ENCODE measurements at places on chromosomes 3 and 15.

GRCh38 chr3:15576475-15576874 lies 24.9 kb downstream of the HACL1 start:
- no peak for DNase-seq

DNA sequence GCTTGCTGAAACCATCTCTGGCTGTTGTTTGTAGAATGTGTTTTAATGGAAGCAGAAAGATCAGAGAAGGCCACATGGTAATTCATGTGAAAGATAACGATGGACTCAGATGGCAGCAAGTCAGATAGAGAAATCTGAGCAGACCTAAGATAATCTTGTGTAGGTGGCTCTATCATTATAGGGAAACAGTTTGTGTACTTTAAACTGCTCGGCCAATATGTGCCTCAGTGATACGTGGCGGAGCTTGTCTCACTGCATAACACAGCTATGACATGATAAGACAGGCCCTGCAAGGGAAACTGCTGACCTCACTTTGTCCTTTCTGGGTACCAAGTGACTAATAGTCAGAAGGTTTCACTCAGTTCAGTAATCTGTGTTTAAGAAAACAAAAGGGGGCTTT lies 51.0 kb downstream of the MME start:
- DNase-seq: no peak

DNA sequence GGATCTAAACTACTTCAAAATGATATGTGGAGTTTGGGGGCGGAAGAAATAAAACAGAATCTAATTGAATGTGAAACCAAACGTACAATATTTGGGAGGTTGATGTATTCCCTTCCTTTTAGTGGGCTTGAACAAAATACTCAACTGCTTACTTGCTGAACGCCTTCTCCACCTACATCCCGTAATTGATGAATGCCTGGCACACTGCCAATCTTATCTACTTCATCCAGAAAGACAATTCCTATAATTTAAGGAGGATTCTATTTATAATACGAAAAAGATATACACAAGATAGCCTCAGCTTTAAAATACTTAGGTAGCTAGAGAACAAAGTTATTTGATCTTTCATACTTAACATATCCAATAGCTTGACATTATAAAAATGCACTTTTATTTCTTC lies 23.1 kb upstream of the PDCD7 start:
- no peak for DNase-seq

DNA sequence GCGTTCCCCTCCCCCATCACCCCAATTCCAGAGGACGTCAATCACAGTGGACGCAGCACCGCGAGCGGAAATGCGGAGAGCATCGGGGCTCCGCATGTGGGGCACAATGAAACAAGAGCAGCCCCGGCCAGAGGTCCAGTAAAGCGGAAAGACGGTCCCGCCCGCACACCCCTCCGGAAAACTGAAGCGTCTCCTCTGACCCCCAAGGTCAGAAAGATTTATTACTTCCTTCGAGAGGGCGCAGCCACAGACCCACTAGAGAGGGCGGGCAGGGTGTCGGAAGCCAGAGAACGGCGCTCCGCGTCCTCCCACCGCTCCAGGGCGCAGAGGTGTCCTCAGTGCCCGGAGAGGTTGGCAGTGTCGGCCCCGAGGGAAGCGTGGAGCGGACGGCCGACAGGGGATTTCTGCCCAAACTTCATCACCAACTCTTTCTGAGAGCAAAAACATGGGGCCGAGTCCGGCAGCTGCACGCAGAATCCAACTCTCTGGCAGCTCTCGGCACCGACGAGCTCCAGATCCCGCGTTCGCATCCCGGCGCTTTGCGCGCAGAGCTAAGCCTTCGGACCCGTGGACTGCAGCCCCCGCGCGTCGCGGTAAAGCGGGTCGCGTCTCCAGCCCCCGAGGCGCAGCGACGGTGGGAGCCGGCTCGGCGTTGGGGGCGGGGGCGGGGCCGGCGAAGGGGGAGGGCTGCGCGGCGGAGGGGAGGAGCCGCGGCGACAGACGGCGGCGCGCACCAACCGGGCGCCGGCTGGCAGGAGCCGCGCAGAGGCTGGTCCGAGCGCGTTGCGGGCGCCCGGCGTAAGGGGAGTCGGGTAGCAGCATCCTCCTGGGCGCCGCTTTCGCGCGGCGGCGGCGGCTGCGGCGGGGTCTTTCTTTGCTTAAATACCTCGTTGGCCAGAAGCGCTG lies at the start of gene CHST2:
Gene CHST2, plus strand, starts transcription at position 763 of the 906 bp plus-strand sequence. CDS start 1,046 bp downstream, outside the sequence.
- DNase-seq: no peak

GRCh38 chr3:184378651-184379357 lies 797 bp upstream of the THPO start:
- no peak for DNase-seq

DNA sequence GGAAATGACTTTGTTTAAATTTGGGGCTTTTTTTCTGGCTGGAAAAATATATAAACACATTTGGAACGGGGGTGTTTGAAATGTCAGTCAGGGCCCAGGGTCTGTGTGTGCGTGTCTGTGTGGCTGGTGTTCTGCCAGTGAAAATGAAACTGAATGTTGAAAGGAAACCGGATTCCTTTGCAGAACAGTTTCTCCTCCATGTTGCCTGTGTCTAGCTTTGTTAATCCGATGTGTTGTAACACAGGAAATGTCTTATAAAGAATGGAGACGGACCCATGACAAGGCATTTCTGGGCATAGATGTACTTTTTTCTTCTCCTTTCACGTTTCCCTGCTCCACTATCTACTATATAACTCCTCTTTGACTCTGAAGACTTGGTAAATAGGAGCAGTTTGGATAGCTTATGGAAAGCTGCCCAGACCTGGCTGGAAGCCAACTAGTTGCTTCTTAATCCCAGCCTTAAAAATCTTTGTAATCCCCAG lies 2.8 kb downstream of the SQOR start:
- peak; percentile 82 for DNase-seq

DNA sequence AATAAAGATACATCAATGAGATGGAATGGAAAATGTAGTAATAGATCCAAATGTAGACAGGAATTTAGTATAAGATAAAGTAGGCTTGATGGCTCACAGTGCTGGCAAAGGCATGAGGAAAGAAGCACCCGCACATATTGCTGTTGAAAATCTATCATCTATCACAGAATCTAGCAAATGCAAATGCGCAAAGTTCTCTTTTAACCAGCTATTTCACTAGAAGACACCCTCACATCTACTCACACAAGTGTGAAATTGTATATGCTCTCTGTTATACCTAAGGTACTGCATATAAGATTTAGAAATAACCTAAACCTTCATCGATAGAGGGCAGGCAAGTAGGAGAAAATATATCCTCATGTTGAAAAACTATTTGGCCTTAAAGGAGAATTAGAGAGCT lies 756.7 kb upstream of the SEMA6D start:
- DNase-seq: no peak

DNA sequence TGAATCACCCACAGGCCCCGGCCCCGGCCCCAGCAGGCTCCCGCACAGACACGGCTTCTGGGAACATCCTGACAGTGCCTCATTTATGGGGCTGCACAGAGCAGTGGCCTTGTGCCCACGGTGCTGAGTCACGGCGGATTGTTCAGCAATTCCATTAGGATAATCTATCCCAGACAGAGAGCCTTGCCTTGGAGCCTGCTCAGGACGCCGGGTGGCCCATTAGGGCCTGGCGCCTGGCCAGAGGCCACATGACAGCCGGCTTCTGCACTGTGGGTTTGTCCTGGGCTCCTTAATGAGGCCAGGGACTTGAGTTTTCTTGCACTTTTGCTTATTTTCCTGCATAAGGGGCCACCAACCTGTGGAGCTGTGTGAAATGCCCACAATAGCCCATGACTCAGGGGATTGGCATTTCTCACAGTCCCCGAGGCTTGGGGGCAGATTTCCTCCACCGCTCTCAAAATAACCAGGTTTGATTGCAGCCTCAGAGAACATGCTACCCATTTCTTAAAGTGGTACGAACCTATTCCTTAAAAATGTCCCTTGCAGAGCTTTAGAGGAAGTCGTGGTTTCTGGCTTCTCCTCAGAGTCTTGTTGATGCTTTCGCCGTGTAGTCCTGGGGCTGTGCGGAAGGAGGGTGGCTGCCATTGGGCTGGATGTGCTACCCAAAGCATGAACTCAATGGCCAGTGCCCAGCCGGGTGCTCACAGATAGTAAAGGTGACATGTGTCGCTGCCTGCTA lies 19.0 kb downstream of the SYNM start:
- DNase-seq: no peak

DNA sequence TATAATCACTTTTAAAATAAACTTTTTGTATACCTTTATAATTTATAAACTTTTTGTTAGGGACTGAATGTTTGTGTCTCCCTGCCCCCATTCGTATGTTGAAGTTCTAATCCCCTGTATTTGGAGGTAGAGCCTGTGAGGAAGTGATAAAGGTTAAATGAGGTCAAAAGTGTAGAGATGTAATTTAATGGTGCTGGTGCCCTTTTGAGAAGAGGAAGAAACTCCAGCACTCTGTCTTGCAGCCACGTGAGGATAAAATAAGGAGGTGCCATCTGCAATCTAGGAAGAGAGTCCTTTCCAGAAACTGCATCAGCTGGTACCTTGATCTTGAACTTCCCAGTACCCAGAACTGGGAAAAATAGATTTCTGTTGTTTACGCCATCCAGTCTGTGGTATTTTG lies 106.1 kb upstream of the RGMA start:
- no peak for DNase-seq

- DNase-seq: no peak
These were observed 18.8 kb downstream of the PLXNB1 start for GRCh38 chr3:48411041-48411588.

DNA sequence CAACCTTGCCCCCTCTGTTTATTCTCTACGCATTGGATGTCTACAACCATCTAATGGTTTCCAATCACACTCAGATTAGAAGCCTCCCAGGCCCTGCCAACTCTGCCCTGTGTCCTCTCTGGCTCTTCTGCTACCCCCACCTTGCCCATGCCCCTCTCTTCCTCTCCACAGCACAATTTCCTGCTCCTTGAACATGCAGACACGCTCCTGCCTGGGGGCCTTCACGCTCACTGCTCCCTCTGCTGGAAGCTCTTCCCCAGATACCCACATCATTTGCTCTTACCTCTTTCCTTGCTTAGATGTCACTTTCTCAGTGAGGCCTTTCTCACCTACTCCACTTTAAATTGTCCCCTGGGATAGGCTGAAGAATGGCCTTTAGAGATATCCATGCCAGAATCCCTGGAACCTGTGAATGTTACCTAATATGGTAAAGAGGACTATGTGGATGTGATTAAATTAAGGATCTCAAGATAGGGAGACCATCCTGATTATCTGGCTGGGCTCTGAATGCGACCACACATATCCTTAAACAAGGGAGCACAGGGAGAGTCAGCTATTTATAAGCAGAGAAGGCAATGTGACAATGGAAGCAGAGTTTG lies 9.9 kb downstream of the KY start:
- DNase-seq: no peak

- DNase-seq: peak; percentile 52
These were observed 3.3 kb upstream of the TIPIN start for GRCh38 chr15:66359740-66360139.

DNA sequence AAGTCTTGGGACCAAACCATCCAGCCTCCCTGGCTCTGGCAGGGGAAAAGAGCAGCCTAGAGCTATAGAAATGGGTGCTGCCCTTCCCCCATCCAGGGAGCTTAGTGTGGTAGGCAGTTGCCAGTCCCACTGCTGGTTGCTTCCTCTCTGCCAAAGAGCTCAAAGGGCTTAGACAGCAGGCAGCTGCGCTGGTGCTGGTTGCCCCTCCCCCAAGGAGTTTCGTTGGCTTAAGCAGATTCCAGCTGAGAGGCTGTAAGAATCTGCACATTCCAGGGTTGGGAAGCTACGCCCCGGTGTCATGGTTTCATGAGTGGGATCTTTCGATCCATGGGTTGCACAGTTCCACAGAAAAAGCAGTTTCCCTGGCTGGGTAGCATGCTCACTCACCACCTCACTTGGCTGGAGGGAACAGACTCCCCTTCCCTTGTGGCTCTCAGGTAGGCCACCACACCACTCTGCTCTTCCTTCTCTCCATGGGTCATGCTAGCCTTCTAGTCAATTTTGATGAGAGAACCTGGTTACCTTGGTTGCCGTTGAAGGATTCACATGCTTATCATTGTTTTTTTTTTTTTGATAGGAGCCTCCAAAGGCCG lies 195.1 kb downstream of the EPHA6 start:
- DNase-seq: no peak

DNA sequence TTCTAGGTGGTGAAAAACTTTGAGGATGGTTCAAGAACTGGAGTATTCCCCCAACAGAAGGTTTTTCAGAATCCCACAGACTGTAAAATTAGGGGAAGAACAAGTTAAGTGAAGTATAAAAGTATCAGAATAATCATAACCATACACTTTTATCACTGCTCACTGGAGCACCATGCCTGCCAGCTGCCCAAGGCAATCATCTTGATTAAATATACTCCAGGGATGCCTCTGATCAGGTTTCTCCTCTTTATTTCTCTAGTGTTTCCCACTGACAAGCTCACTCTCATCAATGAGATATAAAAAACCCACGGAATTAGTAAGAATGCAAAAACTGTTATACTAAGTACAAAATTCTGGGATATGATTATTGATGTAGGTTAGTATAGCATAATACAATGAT lies 108.0 kb downstream of the STAG1 start:
- DNase-seq: no peak

- DNase-seq: no peak
These were observed 558 bp downstream of the DTWD1 start for GRCh38 chr15:49621401-49621811.

DNA sequence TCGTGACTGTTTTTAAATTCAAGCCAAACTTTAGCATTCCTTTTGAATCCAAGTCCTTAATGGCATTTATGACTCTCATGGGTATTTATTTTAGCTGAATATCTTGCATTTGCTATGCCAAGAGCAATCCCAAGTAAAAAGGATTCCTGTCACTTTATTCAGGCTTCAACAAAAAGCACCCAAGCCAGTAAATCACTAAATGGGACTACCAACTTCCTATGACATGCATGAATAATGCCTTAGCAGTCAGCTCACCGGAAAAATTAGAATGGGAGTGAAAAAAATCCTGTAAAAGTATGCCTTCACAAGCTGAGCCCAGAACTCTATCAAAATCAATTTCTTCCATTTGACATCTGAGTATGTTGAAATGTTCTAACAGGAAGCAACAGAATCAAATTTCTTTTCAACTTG lies 1297.9 kb downstream of the ROBO2 start:
- DNase-seq: no peak

- no peak for DNase-seq
These were observed 149.9 kb downstream of the FRMD5 start for GRCh38 chr15:44045217-44045616.

DNA sequence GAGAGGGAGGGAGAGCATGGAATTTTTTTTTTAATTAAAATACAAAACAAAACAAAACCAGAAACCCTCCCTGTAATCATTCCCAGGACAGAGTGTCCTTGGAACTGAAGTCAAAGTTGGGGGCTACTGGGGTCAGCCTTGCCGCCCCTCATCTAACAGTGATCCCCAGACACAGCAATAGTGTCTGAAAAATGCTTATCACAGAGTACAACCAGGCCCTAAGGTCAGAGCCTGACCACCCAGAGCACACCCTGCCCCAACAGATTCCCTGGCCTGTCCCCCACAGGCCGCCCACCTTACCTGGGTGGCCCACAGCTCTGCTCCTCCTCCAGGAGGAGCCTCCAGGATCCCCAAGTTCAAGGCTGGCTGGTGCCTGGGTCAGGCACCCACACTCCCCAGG lies 101.6 kb upstream of the LINGO1 start:
- DNase-seq: no peak

Measured in GM12864 (cell line).